ENCODE measurements at places on chromosomes 5 and 9. TPM values are rescaled to one million over a fixed set of nuclear protein-coding genes. Genes with fewer than 3 reads are reported as not detected.

CMBL gene
- 90.1 TPM for total RNA-seq

SLC34A1 gene
- total RNA-seq, result 0.06 TPM

GARNL3 gene
- total RNA-seq, result 17.1 TPM

SH3PXD2B gene
- 30.6 TPM for total RNA-seq
